ENCODE measurements at places on chromosomes 16 and 17.

- no peak for DNase-seq
These were observed 1.3 kb downstream of the MYL11 start for GRCh38 chr16:30375864-30376263.

- DNase-seq, result no peak
These were observed at the start of gene AATK for GRCh38 chr17:81166033-81166492. TSS of gene AATK (minus strand) at chr17:81166221. CDS start at chr17:81165992, 229 bp downstream.

- peak; percentile 30 for DNase-seq
These were observed 527.2 kb downstream of the TMEM114 start for GRCh38 chr16:8063159-8063558.

- no peak for DNase-seq
These were observed 61.1 kb downstream of the IL21R start for GRCh38 chr16:27462846-27463682.

DNA sequence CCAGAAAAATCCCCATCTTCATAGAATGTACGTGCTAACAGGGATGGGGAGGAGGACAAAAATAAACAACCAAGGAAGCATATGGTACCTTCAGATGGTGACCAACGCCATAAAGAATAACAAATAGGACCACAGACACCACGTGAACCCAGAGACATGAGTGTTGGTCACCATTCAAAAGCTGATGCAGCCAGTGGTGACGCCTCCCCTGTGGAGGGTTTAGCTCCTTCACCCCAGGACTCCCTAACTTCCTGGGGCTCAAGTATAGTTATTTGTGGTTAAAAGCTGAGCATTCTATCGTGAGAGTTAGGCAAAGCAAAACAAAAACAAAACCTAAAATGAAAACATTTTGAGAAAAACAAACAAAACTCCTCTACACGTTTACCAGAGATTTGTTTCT is 184.7 kb downstream of the SOX9 start:
- DNase-seq, result no peak

- DNase-seq, result peak; percentile 10
These were observed 60.7 kb downstream of the CLEC16A start for GRCh38 chr16:11004973-11005610.

- DNase-seq, result peak; percentile 62
These were observed 43.8 kb downstream of the DNAJA2 start for GRCh38 chr16:46929378-46930332.

DNA sequence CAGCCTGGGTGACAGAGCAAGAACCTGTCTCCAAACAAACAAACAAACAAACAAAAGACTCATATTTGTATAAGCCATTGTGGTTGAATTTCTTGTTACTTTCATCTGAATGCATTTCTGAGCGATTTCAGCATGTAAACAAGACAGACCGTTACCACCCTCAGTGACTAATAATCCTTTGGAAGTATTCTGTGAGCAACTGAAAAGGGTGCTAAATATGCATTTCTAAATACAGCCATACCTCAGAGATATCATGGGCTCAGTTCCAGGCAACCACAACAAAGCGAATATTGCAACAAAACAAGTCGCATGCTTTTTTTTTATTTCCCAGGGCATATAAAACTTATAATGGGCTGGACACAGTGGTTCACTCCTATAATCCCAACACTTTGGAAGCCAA is 109.0 kb downstream of the USP31 start:
- DNase-seq, result no peak

GRCh38 chr17:1640329-1641064 is 5.0 kb downstream of the SCARF1 start:
- DNase-seq, result no peak

GRCh38 chr17:12765548-12765947 is 23.8 kb upstream of the ARHGAP44 start:
- no peak for DNase-seq

DNA sequence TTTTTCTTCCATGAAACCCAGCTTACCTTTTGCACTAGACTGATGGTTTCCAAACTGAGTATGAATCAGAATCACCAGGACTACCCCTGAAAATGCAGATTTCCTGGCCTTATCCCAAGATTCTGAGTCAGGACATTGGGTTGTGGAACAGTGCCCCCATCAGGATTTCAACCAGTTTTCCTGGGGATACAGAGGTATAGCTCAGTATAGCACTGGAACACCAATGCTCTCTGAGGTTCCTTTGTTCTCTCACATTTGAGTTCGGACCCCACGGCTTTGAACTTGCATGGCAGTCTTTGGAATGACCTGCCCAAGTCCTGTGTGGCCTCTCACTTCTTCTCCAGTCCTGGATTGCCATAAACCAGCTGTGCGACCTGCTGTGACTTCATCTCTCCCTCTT is 12.8 kb upstream of the CCL8 start:
- DNase-seq, result peak; percentile 22

DNA sequence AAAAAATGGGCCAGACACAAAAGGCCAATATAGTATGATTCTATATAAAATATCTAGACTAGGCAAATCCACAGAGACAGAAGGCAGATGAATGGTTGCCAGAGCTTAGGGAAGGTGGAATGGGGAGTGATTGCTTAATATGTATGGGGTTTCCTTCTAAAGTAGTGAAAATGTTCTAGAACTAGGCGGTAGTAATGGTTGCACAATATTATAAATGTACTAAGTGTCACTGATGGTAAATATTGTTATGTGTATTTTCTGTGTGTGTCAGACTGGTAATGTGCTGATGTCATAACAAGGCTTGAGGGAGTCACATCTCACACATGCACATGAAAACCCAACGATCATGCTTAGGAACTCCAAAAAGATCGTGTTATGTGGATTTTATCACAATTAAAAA is 106.9 kb upstream of the SIAH1 start:
- DNase-seq, result no peak

GRCh38 chr16:18048853-18049546 is 287.5 kb downstream of the NPIPA8 start:
- DNase-seq, result no peak

GRCh38 chr17:514584-514983 is 162.0 kb upstream of the RPH3AL start:
- DNase-seq, result no peak

- peak; percentile 98 for DNase-seq
These were observed 12.4 kb downstream of the HDAC5 start for GRCh38 chr17:44110823-44111633.

- DNase-seq, result peak; percentile 96
These were observed 51.6 kb downstream of the NT5M start for GRCh38 chr17:17354560-17355349.

DNA sequence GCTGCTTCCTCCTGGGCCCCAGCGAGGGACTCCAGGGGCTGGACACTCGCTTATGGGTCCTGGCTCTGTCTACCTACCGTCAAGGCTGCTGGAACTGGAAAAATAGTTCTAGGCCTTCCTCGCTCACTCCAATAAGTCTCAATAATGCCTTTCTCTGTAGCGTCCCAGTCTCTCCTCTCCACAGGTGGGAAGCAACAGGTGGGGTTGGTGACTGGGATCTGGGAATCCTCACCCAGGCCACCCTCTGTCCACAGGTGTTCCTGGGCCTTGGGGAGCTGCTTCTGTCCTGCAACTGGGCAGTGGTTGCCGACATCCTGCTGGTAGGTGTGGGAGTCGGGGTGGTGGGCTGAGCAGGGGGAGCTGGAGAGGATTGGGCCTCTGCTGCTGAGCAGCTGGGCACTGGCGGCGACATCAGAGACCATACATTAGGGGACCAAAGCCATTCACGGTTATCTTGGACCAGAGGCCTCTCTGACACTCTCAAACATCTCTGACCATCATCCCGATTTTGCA is 20.3 kb upstream of the SPNS2 start:
- no peak for DNase-seq

Measured in NCI-H82 (cell line).